ENCODE measurements at places on chromosomes 12 and 14.

DNA sequence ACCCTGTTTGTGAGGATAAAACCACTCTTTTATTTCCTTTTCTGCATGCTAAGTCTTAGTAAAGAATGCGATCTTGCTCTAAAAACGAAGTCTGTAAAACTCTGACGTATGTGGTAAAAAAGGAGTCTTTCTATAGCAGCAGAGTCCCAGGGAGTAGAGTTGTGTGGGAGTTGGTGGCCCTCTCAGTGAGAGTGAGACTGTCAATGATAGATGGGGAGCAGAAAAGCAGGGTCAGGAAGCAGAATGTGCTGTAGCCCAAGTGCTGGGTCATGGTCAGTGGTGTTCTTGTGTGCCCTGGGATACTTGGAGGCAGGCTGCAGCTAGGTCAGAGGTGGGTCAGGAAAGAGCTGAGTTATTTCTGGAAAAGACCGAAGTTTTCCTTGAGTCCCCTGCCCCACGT is 20.3 kb upstream of the GPR33 start:
- DNase-seq: no peak

GRCh38 chr12:97308576-97309198 is 153.9 kb upstream of the RMST start:
- DNase-seq: no peak

- DNase-seq: no peak
Measured at GRCh38 chr12:29004936-29005304, 144.2 kb upstream of the FAR2 start.

- no peak for DNase-seq
Measured at GRCh38 chr14:47257013-47257412, 418.4 kb downstream of the MDGA2 start.

DNA sequence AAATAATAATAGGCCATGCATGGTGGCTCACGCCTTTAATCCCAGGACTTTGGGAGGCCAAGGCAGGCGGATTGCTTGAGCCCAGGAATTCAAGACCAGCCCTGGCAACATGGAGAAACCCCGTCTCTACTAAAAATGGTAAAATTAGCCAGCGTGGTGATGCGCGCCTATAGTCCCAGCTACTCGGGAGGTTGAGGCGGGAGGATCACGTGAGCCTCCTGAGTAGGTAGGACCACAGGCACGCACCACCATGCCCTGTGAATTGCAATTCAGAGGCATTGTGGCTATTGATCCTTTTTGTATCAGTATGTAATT is 2.3 kb downstream of the ARHGDIB start:
- DNase-seq: no peak

GRCh38 chr12:75865315-75865714 is 166.3 kb downstream of the PHLDA1 start:
- no peak for DNase-seq

DNA sequence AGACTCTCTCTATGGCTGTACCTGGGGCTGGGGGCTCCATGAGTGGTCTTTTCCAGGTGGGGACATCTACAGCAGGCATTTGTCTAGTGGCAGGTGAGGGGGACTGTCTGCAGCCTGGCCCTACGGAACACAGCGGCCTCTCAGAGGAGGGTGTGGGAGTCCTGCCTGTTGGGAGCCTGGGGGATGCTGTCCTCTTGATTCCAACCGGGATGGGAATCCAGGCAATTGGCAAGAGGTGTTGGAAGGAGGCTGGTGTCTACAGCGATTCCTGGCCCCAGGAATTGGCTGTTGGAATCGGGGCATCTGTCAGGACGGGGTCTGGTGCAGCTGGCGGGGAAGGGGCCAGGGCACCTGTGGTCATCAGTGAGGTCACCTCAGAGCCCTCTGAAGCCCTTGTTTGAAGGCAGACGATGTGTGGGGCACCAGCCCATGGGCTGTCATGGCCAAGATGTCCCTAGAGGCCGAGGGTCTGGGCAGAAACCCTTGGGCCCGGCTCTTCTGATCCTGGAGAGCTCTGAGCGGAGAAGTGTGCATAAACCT is 386.3 kb downstream of the TMEM121 start:
- DNase-seq: no peak

GRCh38 chr14:24329736-24330135 is 5.1 kb downstream of the ADCY4 start:
- DNase-seq: no peak

DNA sequence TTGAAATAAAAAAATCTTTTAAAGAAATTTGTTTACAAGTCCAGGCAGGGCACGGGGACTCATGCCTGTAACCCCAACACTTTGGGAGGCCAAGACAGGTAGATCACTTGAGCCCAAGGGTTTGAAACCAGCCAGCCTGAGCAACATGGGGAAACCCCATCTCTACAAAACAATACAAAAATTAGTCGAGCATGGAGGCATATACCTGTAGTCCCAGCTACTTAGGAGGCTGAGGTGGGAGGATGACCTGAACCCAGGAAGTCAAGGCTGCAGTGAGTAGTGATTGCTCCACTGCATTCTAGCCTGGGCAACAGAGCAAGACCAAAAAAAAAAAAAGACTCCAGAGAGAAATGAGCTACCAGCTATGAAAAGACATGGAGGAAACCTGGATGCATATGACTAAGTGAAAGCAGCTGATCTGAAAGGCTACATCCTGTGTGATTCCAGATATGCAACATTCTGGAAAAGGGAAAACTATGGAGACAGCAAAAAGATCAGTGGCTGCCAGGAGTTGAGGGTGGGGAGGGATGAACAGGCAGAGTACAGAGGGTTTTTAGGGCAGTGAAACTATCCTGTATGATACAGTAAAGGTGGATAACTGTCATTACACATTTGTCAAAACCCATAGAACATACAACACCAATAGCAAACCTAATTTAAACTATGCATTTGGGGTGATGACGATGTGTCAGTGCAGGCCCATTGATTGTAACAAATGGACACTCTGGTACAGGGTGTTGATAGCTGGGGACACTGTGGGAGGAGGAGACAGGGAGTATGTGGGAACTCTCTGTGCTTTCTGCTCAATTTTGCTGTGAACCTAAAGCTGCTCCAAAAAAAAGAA is 59.9 kb downstream of the PRKAB1 start:
- no peak for DNase-seq

DNA sequence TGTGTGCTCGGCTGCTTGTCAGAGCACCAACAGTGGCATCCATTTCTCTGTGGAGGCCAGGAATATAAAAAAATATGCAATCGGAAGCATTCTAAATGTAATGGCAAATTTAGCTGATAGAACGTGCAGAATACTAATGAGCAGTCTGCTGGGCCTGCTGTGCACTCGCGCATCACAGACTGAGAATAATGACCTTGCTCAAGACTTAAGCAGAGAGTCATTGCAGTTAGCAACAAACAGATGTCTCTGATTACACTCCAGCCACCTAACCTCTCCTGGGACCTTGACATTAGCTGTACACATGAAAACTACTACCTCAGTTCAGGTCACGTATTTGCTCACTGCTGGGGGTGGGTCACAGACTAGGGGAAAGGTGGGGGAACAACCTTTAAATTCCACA is 269.2 kb upstream of the DAAM1 start:
- no peak for DNase-seq

GRCh38 chr14:56580221-56580711 is 668 bp downstream of the TMEM260 start:
- no peak for DNase-seq

DNA sequence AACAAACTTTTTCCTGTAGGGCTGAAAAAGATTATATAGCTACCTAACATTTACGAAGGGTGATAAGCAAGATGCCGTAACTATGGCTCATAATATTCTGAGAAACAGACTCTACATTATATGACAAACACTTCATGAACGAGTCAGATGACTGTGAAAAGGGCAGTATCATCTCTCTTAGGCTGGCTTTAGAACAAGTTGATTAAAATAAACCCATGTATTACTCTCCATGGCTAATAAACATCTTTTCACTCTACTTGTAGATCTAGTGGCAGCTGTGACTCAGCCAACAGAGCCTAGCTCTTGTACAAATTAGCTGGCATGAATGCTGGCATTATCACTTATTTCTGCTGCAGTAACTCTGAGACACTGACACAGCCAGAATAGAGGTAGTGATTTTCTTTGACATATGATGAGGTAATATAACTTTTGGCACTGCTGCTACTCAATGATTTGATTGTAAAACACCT is 47.1 kb downstream of the SLC2A13 start:
- DNase-seq: peak; percentile 31

DNA sequence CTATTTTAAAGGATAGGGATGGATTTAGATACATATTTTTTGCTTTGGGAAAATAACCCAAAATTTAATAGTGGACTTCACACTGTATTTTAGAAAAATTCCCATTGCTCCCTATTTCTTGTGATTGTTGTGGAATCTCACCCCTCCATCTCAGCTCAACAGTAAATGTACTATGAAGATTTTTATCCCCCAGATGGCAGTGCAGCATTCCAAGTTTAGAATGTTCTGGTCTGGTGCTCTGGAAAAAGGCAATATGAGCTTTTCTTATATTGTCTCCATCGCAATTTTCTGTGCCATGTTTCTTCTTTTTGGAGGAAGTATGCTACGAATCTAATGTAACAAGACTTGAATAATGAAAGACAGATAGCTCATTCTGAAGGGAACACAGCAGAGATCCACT is 471.7 kb upstream of the SYT1 start:
- no peak for DNase-seq

GRCh38 chr14:77889971-77890442 is 90.1 kb downstream of the ADCK1 start:
- DNase-seq: peak; percentile 18

- DNase-seq: no peak
Measured at GRCh38 chr14:63624701-63625100, 17.0 kb downstream of the WDR89 start.

DNA sequence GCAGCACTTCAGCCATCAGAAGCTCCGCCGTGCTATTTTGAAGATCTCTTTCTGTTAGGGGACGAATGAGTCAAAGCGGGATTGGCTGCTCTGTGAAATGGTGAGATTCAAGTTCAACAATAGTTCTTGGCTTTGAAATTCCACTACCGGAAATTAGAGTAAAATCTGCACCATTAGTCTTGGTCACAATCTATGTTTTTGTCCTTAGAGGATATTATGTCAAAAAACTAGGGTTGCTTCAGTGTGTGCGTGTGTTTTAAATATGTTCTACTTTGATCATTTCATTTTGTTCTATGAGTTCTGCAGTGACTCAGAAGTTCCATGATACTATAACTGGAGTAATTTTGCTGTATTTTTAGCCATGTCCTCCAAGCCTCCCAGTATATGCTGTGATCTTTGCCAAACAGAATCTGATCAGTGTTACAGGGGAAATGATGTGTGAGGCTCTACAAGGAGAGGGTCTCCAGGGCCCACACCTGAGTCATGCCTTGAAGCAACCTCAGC is 22.6 kb downstream of the GPHB5 start:
- no peak for DNase-seq

DNA sequence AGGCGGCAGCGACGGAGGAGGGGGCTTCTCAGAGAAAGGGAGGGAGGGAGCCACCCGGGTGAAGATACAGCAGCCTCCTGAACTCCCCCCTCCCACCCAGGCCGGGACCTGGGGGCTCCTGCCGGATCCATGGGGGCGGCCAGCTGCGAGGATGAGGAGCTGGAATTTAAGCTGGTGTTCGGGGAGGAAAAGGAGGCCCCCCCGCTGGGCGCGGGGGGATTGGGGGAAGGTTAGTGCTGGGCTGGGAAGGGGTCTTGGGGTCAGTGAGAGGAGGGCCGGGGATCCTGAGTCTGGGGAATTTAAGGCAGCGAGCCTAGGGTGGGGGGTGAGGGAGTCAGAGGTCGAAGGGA is 203 bp downstream of the NFATC4 start:
- DNase-seq: no peak

DNA sequence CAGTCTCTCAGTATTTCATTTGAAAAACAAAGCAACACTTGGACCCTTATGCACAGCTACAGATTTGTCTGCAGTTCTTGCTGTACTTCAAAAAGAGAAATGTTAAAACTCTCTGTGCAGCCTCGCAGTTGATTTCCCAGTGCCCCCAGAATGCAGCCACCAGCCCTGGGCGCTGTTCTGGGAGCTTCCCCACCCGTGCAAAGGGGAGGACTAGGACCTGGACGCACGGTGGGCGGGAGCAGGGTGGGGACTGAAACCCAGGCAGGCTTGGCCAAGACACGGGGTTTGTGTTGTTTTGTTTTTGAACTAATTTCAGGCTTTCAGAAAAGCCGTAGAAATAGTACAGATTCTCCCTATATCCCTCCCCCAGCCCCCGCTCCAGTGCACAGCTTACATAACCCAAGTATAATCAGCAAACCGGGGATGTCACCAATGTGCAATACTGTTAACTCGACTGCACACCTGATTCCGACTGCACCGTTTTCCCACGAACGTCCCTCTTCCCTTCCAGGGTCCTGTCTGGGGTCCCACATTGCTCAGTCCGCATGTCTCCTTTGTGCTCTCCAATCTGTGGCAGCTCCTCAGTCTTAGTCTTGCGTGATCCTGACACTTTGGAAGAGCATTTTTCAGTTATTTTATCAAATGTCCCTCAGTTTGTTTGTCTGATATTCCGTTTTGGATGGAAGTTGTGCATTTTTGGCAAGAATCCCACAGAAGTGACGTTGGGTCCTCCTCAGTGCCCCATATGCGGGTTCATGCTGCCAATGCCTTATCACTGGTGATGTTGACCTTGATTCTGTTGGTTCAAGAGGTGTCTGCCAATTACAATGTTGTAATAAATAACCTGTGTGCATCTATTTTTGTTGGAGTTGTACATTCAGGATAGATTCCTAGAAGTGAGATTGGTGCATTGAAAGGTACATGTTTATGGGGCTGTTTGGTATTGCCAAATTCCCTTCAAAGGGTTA is 95.9 kb downstream of the SETD3 start:
- DNase-seq: no peak

DNA sequence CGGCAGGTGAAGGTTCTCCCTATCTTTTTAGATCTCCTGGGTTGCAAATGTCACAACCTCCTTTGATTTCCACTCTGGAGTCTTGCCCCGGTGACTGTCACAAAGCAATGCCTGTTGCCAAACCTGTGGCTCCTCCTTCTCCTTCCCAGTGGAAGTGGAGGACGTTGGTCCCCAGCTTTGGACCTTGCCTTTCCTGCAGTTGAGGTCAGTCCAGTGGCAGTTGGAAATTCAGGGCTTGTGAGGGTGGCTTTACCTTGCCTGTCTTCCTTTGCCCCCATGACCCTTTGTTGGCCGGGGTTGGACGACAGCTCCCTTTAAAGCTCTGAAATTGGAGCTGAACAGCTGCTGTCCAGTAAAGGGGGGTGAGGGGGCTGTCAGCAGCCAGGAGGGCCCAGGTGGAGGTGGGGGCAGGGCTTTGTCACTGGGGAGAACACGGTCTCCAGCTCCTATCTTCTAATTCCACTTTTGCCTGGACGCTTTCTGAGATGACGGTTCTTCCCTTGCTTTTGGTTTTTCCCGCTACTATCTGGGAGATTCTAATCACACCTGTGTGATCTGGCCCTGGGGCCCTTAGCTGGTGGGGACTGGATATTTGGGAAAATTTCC is 4.1 kb downstream of the TEAD4 start:
- no peak for DNase-seq

- no peak for DNase-seq
Measured at GRCh38 chr12:7144414-7145120, 14.4 kb downstream of the CLSTN3 start.

Measured in retinal pigment epithelial cell (primary cell).